ENCODE measurements at places on chromosomes 3 and 15.

- no peaks in the 10 kb centered on the region for H3K4me1 ChIP-seq
- H3K27me3 ChIP-seq, result peaks cover 15% of the 10 kb centered on the region
- H3K27ac ChIP-seq, result no peak overlapping the region
- H3K4me3 ChIP-seq, result no peak overlapping the region
Observed at GRCh38 chr3:10780243-10780642, 35.8 kb upstream of the SLC6A11 start.

DNA sequence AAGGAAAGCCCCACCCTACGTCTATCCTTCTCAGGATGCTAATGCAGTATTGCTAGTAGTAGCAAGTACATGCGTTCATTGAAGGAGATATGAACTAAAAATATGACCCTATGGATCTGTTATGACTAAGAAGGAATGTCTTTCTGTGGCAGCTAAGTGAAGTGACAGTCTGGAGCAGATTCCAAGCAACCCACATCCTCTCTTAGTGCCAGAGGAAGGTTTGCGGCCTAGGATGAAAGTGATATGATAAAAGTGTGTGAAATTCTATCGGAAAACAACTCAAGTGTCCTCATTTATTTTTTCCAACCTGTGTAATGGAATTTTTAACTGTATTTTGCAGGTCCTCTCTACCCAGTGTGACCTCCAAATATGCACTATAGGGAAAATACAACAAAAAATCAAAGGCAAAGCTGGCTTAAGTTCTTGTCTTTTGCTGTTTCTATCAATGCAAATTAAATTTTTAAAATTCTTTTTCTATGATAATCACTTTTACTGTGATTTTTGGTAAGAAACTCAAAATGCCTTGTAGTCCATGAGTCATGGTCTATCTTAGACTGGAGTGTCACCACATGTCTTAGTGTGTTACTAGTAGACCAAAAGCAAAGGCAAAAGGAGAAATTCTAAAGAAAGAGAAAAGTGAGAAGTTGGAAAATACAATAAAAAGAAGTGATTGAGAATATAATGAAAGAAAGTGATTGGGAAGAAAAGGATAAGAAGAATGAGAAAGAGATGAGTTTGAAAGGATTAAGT is 161.2 kb upstream of the TMCO5A start:
- no peak for DNase-seq
- no peak overlapping the region for H3K27ac ChIP-seq
- no peaks in the 10 kb centered on the region for H3K27me3 ChIP-seq
- no peaks in the 10 kb centered on the region for H3K4me1 ChIP-seq
- no peaks in the 10 kb centered on the region for H3K36me3 ChIP-seq
- no peak overlapping the region for H3K4me3 ChIP-seq

DNA sequence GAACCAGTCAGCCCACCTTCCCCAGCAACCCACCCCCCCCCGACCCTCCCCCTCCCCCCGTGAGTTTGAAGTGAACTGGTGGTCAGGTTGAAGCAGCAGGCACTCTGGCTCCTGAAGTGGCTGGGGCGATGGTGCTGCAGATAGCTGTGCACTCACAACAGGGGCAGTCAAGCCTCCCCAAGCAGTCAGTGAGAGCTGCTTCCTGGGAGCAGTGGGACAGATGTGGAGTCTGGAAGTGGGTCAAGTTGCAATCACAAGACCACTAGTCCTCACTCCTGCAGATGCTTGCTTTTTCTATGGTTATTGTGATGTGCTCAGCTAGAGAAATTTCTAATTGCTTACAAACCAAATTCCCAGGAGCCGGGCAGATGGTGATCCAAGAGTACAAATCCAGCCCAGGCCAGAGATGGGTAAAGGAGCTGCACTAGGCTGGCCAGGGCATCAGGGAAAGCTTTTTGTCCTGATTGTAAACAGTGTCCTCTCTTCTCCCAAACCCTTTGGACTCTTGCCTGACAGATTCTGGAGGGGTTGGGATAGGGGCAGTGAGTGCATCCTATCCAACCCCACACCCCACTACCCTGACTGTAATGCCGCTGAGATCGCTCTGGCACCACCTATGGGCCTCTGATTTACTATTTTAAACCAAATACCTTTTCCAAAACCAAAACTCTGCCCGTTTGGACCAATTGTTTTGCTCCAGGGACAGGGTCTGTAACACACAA is 9.8 kb upstream of the CLPX start:
- no peaks in the 10 kb centered on the region for H3K36me3 ChIP-seq
- H3K27ac ChIP-seq, result no peak overlapping the region
- no peaks in the 10 kb centered on the region for H3K27me3 ChIP-seq

DNA sequence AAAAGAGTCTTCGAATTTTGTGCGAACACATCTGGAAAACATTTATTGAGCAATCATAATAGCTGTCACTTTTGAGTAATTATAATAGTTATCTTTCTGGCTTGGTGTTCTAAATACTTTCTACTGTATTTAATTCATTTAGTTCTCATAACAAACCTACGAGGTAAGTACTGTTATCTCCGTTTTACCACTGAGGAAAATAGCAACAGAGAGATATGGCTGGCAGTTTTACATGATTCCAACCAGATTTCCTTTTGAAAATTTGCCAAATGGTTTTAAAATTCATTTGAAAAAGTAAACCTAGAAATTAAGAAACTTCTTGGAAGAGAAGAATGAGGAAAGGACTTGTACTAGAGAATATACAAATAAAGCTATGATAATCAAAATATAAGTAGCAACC is 37.3 kb upstream of the MGA start:
- H3K4me1 ChIP-seq, result no peaks in the 10 kb centered on the region
- H3K36me3 ChIP-seq, result no peaks in the 10 kb centered on the region
- no peaks in the 10 kb centered on the region for H3K27me3 ChIP-seq
- DNase-seq, result no peak
- H3K27ac ChIP-seq, result no peak overlapping the region
- H3K4me3 ChIP-seq, result no peak overlapping the region

DNA sequence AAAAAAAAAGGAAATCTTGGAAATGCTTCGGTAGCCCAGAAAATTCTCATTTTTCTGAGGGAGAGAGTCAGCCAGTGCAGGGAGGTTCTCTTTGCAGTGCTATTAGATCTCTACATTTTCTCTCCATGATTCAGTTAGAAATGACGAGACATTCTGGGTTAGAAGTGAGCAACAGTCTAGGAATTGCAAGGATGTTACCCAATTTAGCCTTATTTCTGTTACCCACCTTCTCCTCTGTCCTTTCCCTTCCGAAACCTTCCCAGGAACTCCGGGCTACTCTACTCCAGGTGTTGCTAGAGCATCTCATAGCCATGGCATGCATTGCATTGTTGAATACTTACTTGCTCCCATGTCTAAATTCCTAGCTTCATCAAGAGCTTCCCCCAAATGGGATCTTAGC is 106.8 kb downstream of the EDEM1 start:
- no peak overlapping the region for H3K4me3 ChIP-seq
- DNase-seq, result no peak
- no peaks in the 10 kb centered on the region for H3K27me3 ChIP-seq

- no peaks in the 10 kb centered on the region for H3K36me3 ChIP-seq
- H3K27ac ChIP-seq, result no peak overlapping the region
- H3K27me3 ChIP-seq, result no peaks in the 10 kb centered on the region
- no peak overlapping the region for H3K4me3 ChIP-seq
Observed at GRCh38 chr15:65332391-65333147, 28.1 kb downstream of the RNU5B-1 start.

DNA sequence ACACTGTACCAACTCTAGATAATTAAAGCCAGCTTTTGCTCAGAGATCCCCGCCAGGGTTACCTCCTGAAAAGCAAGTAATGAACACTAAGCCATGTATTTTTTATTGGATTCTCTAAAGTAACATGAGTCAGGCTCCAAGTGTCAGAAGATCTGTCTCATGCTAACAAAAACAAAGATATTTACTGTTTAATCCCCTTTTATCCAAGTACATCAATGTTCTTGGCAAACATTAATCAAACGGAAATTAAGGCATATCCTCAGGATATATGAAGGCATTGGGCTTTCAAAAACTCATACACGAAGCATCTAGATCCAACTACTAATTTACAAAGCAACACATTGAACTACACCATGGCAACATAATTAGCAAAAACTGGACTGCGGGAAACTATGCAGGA is 37.2 kb downstream of the MYO5A start:
- no peaks in the 10 kb centered on the region for H3K27me3 ChIP-seq
- no peak overlapping the region for H3K27ac ChIP-seq
- H3K4me3 ChIP-seq, result no peak overlapping the region
- H3K36me3 ChIP-seq, result no peaks in the 10 kb centered on the region

GRCh38 chr3:164903820-164904451 is 174.4 kb downstream of the SI start:
- no peaks in the 10 kb centered on the region for H3K4me1 ChIP-seq
- no peaks in the 10 kb centered on the region for H3K27me3 ChIP-seq
- no peak overlapping the region for H3K4me3 ChIP-seq

DNA sequence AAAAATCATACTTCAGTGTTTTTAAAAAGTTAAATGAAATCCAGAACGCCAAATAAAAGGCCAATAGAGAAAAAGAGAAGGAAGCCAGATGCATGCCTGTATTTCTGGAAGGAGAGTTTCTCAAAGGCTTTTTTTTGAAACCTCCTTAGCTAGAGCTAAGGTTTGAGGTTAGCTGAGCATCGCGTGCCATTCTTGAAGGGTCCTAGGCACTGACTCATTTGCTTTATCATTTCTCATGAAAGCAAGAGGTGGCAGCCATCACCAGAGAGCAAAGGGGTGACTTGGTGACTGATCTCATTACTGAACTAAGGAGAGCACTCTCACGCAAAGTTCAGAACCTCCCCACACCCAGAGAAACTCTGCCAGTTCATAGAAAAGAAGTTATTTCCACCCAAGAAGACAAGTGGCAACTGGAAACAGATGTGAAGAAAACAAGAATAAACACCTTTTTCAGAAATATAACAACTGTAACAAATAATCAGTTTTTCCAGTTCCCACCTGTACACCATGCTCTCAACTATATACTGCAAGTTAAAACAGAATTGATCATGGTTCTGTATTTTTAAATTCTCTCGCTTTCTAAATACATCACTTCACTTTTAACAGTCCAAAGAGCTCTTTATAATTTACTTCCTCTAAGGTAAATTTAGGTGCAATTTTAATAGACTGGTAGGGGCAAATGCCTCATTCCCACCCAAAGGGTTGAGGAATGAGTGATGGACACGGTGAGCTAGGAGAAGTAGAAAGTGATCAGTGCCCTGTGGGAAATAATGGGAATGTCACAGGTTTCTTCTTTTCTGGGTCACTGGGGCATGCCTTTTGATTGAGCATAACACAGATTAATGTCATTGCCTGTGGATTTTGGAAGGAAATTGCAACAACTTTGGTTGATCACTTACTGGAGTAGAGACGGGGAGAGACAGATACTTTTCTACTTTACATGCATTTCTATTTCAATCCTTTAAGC is 24.7 kb downstream of the GPR15 start:
- peak; percentile 93 for DNase-seq
- no peaks in the 10 kb centered on the region for H3K36me3 ChIP-seq
- peak overlapping the region; percentile 98 for H3K27ac ChIP-seq
- peaks cover 71% of the 10 kb centered on the region for H3K4me1 ChIP-seq
- no peaks in the 10 kb centered on the region for H3K27me3 ChIP-seq
- H3K4me3 ChIP-seq, result peak overlapping the region; percentile 40

GRCh38 chr15:80015156-80015555 is 44.2 kb upstream of the BCL2A1 start:
- no peaks in the 10 kb centered on the region for H3K27me3 ChIP-seq
- H3K27ac ChIP-seq, result no peak overlapping the region
- H3K4me3 ChIP-seq, result no peak overlapping the region
- no peaks in the 10 kb centered on the region for H3K36me3 ChIP-seq
- H3K4me1 ChIP-seq, result peaks cover 3% of the 10 kb centered on the region

DNA sequence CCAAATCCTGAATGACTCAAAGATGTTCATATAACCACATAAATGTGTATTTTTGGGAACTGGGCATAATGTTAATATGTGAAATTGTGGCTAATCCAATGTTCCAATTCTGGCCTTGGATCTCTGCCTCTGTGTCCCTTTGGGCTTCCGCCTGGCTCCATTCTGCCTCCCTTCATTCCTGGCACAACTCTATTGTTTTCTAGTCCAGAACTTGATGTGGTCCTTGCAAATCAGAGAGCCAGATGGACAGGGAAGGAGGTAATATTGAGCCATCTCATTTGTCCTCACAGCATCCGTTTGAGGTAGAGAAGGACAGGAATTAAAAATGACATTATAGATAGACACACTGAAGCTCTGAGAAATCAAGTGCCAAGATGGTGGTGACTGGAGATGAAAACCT is 355.7 kb upstream of the TBL1XR1 start:
- no peaks in the 10 kb centered on the region for H3K27me3 ChIP-seq
- H3K4me3 ChIP-seq, result no peak overlapping the region
- H3K36me3 ChIP-seq, result no peaks in the 10 kb centered on the region
- DNase-seq, result no peak

- no peak overlapping the region for H3K27ac ChIP-seq
- no peaks in the 10 kb centered on the region for H3K4me1 ChIP-seq
- DNase-seq, result no peak
- H3K36me3 ChIP-seq, result no peaks in the 10 kb centered on the region
- H3K27me3 ChIP-seq, result no peaks in the 10 kb centered on the region
Observed at GRCh38 chr3:24017305-24017704, 72.2 kb downstream of the NR1D2 start.

DNA sequence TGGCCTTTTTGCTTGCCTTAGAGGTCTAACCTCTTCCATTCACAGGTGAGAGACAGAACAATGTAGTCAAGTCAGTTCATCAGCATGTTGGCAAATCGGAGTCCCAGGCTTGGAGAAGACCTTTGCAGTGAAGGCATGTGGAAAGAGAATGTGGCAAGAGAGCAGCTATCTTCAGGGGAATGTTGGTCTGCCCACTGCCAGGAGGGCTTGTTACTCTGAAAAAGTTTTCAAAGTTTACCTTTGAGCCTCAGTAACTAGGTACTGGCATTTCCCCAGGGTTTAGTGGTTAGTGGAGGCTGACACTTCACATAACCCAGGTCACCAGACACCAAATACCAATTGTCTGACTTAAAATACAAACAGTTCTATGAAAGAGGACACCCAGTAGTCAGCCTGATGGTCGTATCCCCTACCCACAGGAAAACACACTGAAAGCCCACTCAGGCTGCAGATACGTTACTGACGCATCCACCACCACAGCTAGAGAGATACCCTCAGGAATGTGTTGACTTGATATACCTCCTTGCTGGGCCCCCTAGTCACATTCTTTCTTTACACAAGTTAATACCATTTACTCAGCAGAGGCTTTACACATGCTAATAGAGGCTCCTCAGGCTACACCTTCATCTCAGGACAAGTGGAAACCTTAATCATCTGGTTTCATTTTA is 9.7 kb upstream of the ARID3B start:
- H3K4me3 ChIP-seq, result peak overlapping the region; percentile 27
- no peak for DNase-seq
- no peaks in the 10 kb centered on the region for H3K36me3 ChIP-seq
- peaks cover 53% of the 10 kb centered on the region for H3K4me1 ChIP-seq
- H3K27ac ChIP-seq, result peak overlapping the region; percentile 16

- H3K27me3 ChIP-seq, result no peaks in the 10 kb centered on the region
- no peaks in the 10 kb centered on the region for H3K4me1 ChIP-seq
- H3K36me3 ChIP-seq, result no peaks in the 10 kb centered on the region
- H3K4me3 ChIP-seq, result no peak overlapping the region
- DNase-seq, result no peak
Observed at GRCh38 chr3:112539825-112540650, 21.7 kb downstream of the ATG3 start.

- H3K4me3 ChIP-seq, result no peak overlapping the region
- DNase-seq, result no peak
- no peaks in the 10 kb centered on the region for H3K27me3 ChIP-seq
- no peaks in the 10 kb centered on the region for H3K36me3 ChIP-seq
- no peak overlapping the region for H3K27ac ChIP-seq
- no peaks in the 10 kb centered on the region for H3K4me1 ChIP-seq
Observed at GRCh38 chr3:4351164-4351855, 48.1 kb downstream of the SETMAR start.

All from HCT116 (cell line).